Right hindlimb (tissue), 1 donor: ENCODE measurements at places on chromosomes 1 and 21.

- no peak for DNase-seq
These were observed 49.5 kb upstream of the MRPS6 start for GRCh38 chr21:34023691-34024373.

DNA sequence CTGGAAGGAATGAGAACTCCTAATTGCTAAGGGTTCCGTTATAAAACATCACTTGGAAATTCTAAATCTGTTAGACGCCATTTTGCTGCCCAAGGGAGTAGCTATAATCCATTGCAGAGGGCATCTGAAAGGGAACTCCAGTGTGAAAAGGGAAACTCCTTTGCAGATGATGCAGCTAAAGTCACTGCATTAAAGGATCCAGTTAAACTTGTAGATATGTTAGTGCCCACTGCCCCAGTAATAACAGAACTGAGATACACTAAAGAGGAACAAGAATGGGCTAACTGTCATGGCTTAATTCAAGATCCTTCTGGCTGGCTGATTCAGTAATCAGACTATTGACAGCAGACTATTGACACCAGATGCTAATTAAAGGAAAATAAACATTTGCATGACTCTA is 81.8 kb upstream of the KIAA0040 start:
- no peak for DNase-seq

GRCh38 chr1:89928506-89928905 is 66.4 kb upstream of the ZNF326 start:
- no peak for DNase-seq

- no peak for DNase-seq
These were observed 264.2 kb downstream of the HMCN1 start for GRCh38 chr1:185998391-185998790.

GRCh38 chr21:42227909-42228708 is 9.2 kb downstream of the ABCG1 start:
- DNase-seq, result peak; percentile 82

GRCh38 chr1:74464037-74464436 is 48.4 kb downstream of the LRRC53 start:
- no peak for DNase-seq

- no peak for DNase-seq
These were observed 20.8 kb downstream of the ZBTB8B start for GRCh38 chr1:32485554-32486255.

GRCh38 chr1:206734499-206735142 is 36.0 kb upstream of the IL19 start:
- no peak for DNase-seq

GRCh38 chr1:41365772-41366454 is 4.7 kb downstream of the FOXO6 start:
- peak; percentile 71 for DNase-seq

GRCh38 chr1:242011894-242012660 is 13.2 kb upstream of the MAP1LC3C start:
- peak; percentile 73 for DNase-seq

DNA sequence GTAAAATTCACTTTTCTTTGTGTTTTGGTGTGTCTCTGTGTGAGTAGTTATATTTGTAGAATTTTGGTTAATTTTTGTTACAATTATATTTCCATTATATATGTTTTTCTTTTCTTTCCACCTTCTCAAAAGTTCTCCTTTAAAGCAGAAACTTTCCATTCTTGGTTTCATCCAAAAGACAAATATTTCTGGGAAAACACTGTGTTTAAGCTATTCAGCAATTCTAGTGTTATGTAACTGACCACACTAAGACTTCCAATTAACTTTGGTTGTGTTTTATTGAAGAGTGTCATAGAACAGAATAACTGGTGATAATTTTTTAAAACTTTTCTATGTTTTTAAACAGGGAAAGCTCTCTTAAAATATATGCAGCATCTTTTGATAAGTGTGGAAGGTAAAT is 13.6 kb upstream of the RGL1 start:
- DNase-seq, result no peak

GRCh38 chr1:40774266-40774998 is 9.2 kb upstream of the KCNQ4 start:
- DNase-seq, result no peak

DNA sequence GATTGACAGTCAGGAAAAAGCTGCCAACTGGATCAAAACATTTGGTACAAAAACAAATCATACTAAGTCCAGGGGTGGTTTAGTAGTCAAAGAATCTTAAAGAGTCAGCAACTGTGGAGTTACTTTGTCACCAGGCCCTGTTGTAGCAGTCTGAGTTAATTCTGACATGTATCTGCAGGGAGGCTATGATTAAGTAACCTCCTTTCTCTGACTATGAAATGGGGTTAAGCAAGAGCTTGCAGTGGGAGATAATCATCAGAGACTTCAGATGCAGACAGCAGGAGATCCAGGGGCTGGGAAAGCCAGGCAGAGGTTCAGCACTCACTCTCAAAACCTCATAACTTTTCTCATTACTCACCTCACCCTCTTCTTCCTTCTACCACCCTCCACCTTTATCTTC is 99.2 kb upstream of the BTG3 start:
- DNase-seq, result no peak

DNA sequence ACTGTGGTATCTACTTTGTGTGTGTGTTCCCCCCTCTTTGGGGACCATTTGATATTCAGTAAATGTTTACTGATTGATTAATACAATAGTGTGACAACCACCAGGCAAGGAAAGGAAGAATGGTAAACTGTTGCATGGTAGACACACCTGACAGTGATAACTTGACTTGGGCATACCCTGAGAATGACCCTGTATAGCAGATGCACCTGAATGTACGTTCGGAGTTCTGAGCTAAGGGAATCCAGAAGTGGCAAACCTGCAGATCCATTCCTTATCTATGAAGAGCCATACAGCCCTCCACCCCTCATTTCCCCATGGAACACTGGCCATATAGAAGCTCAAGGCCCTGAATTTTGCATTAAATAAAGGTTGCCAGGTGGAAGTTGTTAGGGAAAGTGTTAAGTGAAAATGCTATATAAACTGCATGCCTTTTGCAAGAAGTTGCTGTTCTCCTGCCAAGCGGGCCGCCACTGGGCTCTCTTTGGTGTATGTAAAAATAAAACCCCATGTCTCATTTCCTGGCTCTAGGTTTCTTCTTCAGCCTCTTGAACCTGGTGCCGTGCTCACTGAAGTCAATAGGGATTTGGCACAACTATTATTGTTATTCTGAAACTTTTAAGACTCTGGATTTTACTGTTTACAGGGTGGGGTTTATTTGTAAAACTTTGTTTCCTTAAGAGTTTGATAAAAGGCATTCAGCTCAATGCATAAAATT is 32.6 kb upstream of the DENND1B start:
- no peak for DNase-seq

GRCh38 chr1:197486946-197487345 is 218.9 kb downstream of the CRB1 start:
- no peak for DNase-seq

DNA sequence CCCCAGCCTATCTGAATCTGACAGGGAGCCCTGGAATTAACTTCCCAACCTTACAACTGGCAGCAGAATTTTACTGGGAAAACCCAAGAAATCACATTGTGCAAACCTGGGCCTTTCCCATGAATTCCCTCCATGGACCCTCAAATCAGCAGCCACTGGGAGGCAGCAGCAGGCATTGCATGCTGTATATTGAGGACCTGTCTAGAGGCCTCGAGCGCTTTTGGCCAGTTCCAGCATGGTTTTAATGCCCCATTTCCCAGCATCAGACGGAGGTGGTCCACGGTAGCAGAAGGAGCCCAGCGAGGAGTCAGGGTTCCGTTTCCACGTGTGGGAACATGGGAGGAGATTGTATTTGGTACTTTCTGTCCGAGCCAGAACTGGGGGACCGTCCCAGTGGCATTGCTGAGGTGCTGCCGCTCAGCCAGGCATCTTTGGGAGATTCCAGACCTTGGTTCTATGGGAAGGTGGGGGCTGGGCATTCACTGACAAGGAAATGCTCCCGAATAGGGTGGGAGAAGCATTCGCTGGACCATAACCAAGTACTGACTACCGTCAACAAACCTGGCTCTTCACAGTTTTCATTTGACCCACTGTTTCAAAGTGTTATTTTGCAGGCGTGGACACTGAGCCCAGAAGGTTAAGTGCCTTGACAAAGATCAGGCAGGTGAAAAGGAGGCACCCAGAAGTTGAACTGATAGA is 15.9 kb downstream of the BMP8A start:
- no peak for DNase-seq

GRCh38 chr1:228147768-228148167 is 2.0 kb upstream of the GJC2 start:
- no peak for DNase-seq

- no peak for DNase-seq
These were observed 15.5 kb downstream of the ITGB2 start for GRCh38 chr21:44905016-44905727.

DNA sequence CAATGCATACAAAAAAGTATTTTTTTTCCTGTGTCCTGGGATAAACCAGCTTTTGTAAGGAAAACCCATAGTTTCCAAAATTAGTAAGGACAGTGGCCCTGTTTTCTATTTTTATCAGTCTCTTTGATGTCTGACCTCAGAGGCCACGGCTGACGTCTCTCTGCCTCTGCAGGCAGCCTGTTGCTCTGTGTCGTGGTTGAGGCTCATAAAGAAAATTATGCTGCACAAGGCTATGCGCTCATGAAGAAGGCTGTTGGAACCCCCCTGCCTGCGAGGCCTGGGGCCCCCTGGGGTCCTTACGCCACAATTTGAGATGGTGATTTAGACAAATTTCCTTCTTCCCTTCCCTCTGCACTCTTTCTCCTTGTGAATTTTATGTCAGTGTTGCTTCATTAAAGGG is 48.9 kb downstream of the AGPAT3 start:
- DNase-seq, result no peak

GRCh38 chr1:154626456-154627256 is 18.7 kb upstream of the ADAR start:
- DNase-seq, result peak; percentile 28

DNA sequence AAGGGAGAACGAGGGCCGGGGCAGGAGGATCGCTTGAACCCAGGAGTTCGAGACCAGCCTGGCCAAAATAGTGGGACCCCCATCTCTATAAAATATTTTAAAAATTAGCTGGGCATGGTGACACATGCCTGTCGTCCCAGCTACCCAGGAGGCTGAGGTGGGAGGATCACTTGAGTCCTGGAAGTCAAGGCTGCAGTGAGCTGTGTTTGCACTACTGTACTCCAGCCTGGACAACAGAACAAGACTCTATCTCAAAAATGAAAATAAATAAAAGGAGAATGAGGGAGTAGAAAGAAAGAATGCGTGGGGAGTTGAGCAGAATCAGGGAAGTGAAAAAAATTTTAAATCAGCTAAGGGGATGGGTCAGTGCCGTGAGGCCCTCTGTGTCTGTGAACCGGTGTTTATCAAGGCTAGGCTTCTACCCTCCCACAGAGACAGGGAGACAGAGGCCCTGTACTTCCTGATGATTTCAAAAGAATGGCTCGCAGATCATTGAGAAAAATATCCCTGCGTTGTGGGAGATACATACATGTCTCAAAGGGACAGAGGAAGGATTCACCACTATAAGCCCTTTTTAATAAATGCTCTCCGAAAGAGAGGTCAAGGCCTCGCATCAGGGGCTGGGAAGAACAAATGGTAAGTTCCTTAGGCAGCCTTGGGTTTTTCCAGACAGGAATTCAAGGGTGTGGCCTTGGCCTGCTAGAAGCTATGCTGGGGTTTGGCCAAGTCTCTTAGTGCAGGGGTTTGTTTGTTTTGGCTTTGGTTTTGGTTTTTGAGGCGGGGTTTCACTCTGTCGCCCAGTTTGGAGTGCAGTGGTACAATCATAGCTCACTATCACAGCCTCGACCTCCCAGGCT is 20.7 kb downstream of the IL10RB start:
- DNase-seq, result peak; percentile 64

DNA sequence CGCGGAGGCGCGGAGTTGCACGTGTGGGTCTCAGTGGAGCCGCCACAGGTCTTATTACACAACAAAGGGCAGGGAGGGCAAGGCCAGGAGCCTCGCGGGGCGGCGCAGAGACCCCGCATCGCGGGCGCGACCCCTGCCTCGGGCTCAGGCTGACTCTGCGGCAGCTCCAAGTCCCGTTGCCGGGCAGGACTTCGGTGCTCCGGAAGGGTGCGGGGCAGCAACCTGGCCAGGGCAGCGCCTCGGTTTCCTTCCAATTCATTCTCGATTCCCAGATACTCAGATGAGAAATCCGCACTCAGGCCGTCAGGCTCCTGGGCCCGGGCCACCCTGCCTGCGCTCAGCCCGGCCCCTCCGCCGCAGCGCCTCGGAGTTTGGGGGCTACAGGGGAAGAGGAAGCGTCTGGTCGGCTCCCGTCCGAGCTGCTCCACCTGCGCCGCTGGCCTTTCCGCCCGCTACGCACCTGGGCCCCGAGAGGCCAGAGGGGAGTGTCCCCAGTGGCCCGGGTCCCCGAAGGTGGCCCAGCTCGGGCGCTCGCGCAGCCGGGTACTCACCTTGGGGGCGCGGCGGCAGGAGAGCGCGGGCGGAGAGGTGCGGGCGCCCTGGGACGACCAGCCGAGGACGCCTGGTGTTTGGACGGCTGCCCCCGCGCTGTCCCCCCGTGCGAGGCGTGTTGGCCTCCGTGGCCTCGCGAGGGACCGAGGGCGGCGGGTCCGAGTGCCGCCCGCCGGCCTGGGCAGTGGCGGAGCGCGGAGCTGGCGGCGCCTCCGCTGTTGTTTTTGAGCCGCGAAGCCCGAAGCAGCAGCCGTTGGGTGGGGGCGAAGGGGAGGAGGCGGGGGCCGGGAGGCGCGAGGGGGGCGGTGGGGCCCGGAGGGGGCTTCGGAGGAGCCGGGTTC is 1.1 kb upstream of the PRDM16 start:
- DNase-seq, result peak; percentile 20

DNA sequence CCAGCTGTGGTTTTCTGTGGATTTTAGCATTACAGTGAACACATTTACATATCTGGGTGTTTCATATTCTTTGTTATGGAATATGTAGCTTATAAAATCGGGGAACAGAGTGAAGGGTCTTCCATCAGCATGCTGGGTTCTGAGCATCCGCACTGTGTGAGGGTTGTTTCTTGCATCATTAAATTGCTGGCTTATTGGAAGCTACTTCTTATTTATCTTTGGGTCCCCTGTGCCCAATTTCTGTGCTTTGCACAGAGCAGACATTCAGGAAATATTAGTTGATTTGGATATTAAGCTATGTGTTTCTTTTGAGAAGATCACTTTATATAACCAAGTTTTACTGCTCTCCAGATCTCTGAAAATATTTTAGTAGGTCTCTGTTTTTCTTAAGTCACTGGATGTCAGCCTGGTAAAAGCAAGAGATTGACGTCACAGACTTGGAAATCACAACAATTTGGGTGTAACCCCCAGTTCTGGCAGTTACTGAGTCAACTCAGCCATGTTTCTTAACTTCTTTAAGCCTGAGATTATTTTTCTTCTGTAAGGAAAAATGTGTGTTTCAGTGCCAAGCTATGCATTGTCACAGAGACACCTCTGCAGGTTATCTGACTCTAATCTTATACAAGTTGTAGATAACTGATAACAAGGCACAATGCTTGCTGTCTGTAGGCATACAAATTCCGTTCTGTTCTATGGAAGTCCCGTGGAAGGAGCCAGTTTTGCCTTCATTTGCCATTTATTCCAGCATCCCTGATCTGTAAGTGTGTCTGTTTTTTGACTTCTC is 258.3 kb upstream of the KAZN start:
- DNase-seq, result no peak

GRCh38 chr1:88188038-88188437 is 496.0 kb upstream of the PKN2 start:
- no peak for DNase-seq

GRCh38 chr1:196355206-196355786 is 252.9 kb downstream of the KCNT2 start:
- DNase-seq, result no peak

- DNase-seq, result no peak
These were observed 107.7 kb downstream of the MAB21L3 start for GRCh38 chr1:116218922-116219321.
